ENCODE measurements at places on chromosomes 12 and 14. TPM values are rescaled to one million over a fixed set of nuclear protein-coding genes. Genes with fewer than 3 reads are reported as not detected.
A peak's percentile ranks its signal among the peaks of the same experiment; 100 is the strongest.

- DNase-seq, result no peak
These were observed 25.4 kb upstream of the PLEKHD1 start for GRCh38 chr14:69459122-69459521.

GRCh38 chr14:82595466-82595865 lies 1061.8 kb upstream of the SEL1L start:
- no peak for DNase-seq

DNA sequence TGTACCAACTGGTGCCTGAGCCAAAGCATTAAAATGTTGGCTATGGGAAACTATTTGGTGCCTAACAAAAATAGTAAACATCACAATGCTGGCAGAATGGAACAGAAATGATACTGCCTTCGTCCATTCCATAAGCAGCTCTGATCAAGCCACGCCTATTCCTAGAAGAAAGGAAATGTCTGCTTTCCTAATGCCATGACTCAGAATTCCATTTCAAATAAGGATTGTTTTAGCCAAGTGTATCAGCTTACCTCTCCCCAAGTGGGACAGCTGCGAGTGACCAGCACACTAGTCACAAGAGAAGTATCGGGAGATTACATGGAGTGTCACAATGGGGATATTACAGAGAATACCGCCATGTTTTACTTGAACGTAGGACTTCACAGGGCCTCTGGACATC lies 38.7 kb downstream of the GLT8D2 start:
- DNase-seq, result no peak

GRCh38 chr12:123655420-123655819 lies 15.5 kb upstream of the TCTN2 start:
- DNase-seq, result no peak

GRCh38 chr12:120466560-120467315 lies 2.8 kb downstream of the SRSF9 start:
- DNase-seq, result peak; percentile 59

DNA sequence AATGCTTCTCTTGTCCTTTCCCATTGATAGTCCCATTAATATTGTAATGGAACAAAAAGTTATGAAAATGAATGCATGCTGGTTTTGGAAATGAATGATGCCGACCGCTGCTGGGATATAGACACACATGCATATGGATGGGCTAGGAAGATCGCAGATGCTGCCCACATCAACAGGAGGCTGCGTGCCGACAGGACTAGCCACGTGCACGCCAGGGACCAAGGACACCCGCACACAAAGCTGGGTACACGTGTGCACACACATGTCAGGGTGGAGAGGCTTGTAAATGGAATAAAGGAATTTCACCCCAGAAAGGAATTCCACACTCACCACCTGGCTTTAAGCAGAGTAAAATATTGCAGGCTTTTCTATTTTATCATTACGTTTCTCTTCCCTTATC lies 153.8 kb upstream of the VASH1 start:
- DNase-seq, result no peak

DNA sequence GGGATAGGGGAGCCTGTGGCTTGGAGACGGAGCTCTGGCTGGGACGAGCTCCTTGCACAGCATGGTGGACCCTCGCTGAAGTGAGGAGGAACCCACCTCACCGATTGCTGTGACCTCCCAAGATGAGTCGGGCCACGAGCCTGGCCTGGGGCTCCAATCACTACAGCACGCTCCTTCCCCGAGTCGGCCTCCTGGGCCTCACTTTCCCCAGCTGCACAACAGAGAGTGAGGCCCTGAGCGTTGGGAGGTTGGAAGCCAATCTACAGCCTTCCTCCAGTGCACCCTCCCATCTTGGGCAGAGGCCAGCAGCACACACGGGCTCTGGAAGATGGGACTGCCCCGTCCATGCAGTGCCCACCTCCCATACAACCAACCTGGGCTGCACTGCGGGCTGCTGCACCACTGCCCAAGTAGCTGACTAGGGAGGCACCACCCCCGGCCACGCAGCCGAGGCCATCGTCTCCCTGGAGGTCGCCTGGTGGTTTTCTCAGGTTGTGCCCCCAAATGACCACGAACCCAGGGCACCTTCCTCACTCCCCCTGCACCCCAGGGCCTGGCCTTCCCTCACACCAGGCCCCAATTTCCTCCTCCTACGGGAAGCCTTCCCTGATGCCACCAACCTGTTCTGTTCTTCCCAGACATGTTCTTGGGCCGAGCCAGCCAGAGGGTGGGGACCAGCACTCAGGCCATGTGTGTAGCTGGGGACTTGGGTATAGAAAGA lies 152.3 kb upstream of the C14orf180 start:
- DNase-seq, result peak; percentile 4

The GZMH gene
- 2.8 TPM for total RNA-seq

The SRRM4 gene
- total RNA-seq, result not detected

The TTC6 gene
- total RNA-seq, result not detected

The RDH12 gene
- not detected for total RNA-seq

The B4GALNT1 gene
- total RNA-seq, result 0.77 TPM

The LTBP2 gene
- 0.12 TPM for total RNA-seq

Measured in activated CD4-positive, alpha-beta T cell treated with anti-CD3 and anti-CD28 coated beads, Interleukin-2, amount 10 ng/mL, durations not matched to agents 7 days and 5 days (primary cell).